ENCODE measurements at places on chromosomes 13 and 19. TPM values are rescaled to one million over a fixed set of nuclear protein-coding genes. Genes with fewer than 3 reads are reported as not detected.

Gene IGFL3
- total RNA-seq = not detected

- H3K27me3 ChIP-seq = no peaks in the 10 kb centered on the region
- H3K27ac ChIP-seq = no peak overlapping the region
- H3K4me3 ChIP-seq = no peak overlapping the region
- H3K4me1 ChIP-seq = no peaks in the 10 kb centered on the region
- H3K36me3 ChIP-seq = no peaks in the 10 kb centered on the region
These were observed 1597.7 kb upstream of the PRR20A start for GRCh38 chr13:55543053-55543452.

Gene ELL
- total RNA-seq = 29.0 TPM

DNA sequence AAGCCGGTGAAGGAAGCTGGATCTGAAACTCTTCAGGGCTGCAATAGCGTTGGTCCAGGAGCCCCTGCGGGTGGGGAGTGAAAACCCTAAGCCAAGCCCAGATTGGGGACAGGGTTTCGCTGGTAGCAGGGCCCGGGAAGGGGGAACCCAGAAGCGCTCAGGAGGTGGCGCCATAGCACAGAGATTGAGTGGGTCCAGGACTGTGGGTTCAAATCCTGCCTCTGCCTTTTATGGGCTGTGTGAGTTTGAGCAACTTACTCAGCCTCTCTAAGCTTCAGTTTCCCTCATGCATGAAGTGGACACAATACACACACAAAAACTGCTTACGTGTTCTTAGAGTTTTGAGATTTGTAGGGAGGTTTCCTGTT, 8.3 kb upstream of the SYCN start:
- H3K27ac ChIP-seq = no peak overlapping the region
- H3K4me1 ChIP-seq = no peaks in the 10 kb centered on the region
- H3K4me3 ChIP-seq = no peak overlapping the region
- H3K36me3 ChIP-seq = no peaks in the 10 kb centered on the region
- DNase-seq = no peak

- H3K36me3 ChIP-seq = no peaks in the 10 kb centered on the region
- H3K27me3 ChIP-seq = peaks cover 10% of the 10 kb centered on the region
- DNase-seq = no peak
- no peak overlapping the region for H3K4me3 ChIP-seq
These were observed 39.1 kb downstream of the ERICH6B start for GRCh38 chr13:45576466-45576865.

DNA sequence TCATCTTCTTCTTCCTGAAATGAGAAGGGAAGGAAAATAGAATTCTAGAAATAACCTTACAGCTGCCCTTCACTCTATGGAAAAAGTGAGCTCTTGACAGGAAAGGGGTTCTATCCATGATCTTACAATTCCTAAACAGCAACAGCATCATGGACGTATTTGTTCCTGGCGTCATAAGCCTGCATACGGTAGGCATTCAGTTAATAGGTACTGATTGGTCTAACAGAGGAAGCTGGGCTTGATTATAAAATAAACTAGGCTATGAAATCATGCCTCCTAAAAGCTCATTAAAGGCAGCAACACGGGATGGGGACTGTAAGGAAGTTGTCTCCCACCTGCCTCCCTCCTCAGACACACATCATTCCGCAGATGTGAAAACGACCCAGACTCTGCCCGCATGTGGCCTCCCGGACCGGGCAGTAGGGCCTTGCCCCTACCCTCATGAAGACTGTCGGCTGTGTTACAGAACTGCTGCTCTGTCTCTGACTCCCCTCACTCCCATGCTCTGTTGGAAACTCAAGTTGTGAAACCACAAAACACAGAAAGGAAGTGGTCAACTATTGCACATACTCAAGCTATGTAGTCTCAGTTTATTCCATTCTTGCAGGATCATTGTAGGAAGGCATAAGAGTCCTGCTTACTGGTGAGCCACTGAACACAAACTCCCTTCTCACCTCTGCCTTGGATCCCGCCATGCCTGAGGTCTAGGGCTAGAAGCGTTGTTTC, 129.8 kb downstream of the DLEU7 start:
- no peaks in the 10 kb centered on the region for H3K27me3 ChIP-seq
- no peak for DNase-seq
- peaks cover 31% of the 10 kb centered on the region for H3K4me1 ChIP-seq
- no peaks in the 10 kb centered on the region for H3K36me3 ChIP-seq
- peak overlapping the region; percentile 70 for H3K4me3 ChIP-seq

- peaks cover 24% of the 10 kb centered on the region for H3K27me3 ChIP-seq
- DNase-seq = no peak
- H3K4me3 ChIP-seq = no peak overlapping the region
- H3K4me1 ChIP-seq = peaks cover 2% of the 10 kb centered on the region
- no peak overlapping the region for H3K27ac ChIP-seq
These were observed 66.8 kb upstream of the RFC3 start for GRCh38 chr13:33751151-33751550.

GRCh38 chr13:44255771-44256364, 117.8 kb upstream of the SERP2 start:
- no peaks in the 10 kb centered on the region for H3K36me3 ChIP-seq
- peaks cover 19% of the 10 kb centered on the region for H3K4me1 ChIP-seq
- DNase-seq = no peak
- no peak overlapping the region for H3K27ac ChIP-seq
- no peaks in the 10 kb centered on the region for H3K27me3 ChIP-seq
- H3K4me3 ChIP-seq = no peak overlapping the region

Gene ZNF540
- 1.9 TPM for total RNA-seq

DNA sequence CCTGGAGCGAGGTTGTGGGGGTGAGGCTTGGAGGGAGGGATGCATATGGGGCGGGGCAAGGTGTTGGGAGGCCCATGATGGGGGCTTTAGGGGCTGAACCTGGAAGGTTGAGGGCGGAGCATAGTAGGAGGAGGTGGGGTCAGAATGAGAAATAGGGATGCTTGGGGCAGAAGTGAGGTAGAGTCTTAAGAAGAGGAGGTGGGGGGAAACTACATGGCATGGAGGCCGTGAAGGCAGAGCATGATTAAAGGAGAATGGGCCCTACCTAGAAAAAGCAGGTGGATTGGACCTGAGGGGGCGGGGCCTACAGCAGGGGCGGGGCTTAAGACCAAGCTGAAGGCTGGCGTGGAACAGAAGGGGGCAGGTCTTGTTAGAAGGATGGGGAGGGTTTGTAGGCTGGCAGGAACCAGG, 799 bp downstream of the NR1H2 start:
- DNase-seq = no peak
- peak overlapping the region; percentile 78 for H3K27ac ChIP-seq
- peaks cover 14% of the 10 kb centered on the region for H3K4me1 ChIP-seq
- no peaks in the 10 kb centered on the region for H3K27me3 ChIP-seq

Gene ACTMAP
- 8.5 TPM for total RNA-seq

DNA sequence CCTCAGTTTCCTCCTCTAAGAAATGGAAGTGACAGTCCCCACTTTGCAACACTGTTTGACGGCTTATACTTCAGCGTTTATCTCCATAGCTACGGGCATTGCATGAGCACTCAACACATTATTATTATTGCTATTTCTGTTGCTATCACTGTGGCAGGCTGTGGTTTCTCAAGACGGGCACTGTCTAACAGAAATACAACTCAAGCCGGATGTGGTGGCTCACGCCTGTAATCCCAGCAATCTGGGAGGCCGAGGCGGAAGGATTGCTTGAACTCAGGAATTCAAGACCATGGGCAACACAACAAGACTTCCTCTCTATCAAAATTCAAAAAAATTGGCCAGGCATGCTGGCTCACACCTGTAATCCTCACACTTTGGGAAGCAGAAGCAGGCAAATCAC, 4.9 kb upstream of the ZSWIM4 start:
- no peak overlapping the region for H3K4me3 ChIP-seq
- H3K4me1 ChIP-seq = peaks cover 42% of the 10 kb centered on the region
- no peak for DNase-seq

Gene KCTD12
- total RNA-seq = 4.5 TPM

DNA sequence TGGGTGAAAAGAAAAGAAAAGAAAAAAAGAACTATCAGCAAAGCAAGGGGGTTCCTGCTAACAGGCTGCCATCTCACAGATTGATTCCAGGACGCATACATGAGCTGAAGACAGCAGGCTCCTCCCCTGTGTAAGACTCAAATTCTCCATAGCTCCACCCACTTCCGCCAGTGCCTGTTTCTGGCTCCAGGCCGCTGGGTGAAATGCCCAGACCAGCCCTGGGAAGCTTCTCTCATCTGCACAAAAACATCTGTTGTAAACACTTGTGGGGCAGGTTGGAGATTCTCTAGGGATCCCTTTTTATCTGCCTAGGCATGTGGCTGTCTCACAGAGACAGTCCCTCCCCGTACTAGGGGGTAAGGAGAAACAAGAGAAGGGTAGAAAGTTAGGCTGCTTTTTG, 1054.4 kb upstream of the SPRY2 start:
- no peak overlapping the region for H3K27ac ChIP-seq
- H3K4me1 ChIP-seq = no peaks in the 10 kb centered on the region
- H3K27me3 ChIP-seq = no peaks in the 10 kb centered on the region

- H3K4me1 ChIP-seq = no peaks in the 10 kb centered on the region
- DNase-seq = no peak
- H3K36me3 ChIP-seq = no peaks in the 10 kb centered on the region
These were observed 65.3 kb upstream of the RXFP2 start for GRCh38 chr13:31674051-31674450.

Gene CEACAM21
- total RNA-seq = 12.0 TPM

GRCh38 chr19:41616792-41617621, 9.9 kb downstream of the CEACAM4 start:
- peaks cover 25% of the 10 kb centered on the region for H3K27me3 ChIP-seq
- no peak overlapping the region for H3K27ac ChIP-seq
- H3K4me1 ChIP-seq = no peaks in the 10 kb centered on the region

Gene TPTE2
- not detected for total RNA-seq

Gene MBD3L2
- not detected for total RNA-seq

GRCh38 chr13:98781470-98781869, 29.0 kb upstream of the SLC15A1 start:
- DNase-seq = no peak
- H3K27me3 ChIP-seq = peaks cover 9% of the 10 kb centered on the region
- H3K27ac ChIP-seq = no peak overlapping the region
- H3K36me3 ChIP-seq = no peaks in the 10 kb centered on the region
- no peak overlapping the region for H3K4me3 ChIP-seq

- H3K4me1 ChIP-seq = peaks cover 37% of the 10 kb centered on the region
- no peaks in the 10 kb centered on the region for H3K27me3 ChIP-seq
- H3K4me3 ChIP-seq = no peak overlapping the region
- H3K36me3 ChIP-seq = peaks cover 2% of the 10 kb centered on the region
- no peak for DNase-seq
These were observed 3.0 kb downstream of the KCTD12 start for GRCh38 chr13:76883236-76883635.

DNA sequence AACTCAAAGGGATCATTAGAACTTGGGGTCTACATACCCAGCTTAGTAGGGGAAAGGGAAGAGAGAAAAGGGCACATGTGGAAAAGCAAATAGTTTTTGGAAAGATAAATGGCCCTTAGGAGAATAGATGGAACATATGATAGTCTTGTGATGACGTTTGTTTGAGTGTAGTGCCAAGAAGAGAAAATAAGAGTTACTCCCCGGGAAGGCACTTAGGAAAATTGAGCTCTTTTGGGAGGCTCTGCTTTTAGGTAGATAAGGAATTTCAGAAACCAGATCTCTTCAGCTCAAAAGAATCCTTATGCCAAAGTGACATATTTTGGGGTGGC, 44.8 kb upstream of the SERTM1 start:
- H3K4me3 ChIP-seq = no peak overlapping the region
- H3K4me1 ChIP-seq = no peaks in the 10 kb centered on the region
- H3K27me3 ChIP-seq = no peaks in the 10 kb centered on the region
- H3K27ac ChIP-seq = no peak overlapping the region
- DNase-seq = no peak
- H3K36me3 ChIP-seq = no peaks in the 10 kb centered on the region

DNA sequence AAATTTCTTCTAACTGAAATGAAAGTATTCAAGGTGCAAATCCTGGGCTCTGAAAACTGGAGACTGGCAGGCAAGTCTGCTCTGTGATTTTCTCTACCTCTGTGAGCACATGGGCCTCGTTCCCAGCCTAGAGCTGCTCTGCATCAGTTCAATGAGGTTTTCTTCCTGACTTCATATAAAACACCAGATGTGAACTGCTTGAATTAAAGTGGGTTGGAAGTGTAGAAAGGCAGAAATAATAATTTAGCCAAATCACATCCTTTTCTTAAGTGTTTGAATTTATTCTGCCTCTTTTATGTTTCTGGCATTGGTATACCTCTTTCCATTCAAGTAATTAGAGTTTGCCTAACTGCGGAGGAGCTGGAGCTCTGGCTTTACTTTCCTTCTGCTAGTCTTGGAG, 540.8 kb downstream of the OLFM4 start:
- H3K36me3 ChIP-seq = no peaks in the 10 kb centered on the region
- DNase-seq = no peak
- H3K27me3 ChIP-seq = no peaks in the 10 kb centered on the region
- H3K4me1 ChIP-seq = no peaks in the 10 kb centered on the region
- no peak overlapping the region for H3K4me3 ChIP-seq
- H3K27ac ChIP-seq = no peak overlapping the region

DNA sequence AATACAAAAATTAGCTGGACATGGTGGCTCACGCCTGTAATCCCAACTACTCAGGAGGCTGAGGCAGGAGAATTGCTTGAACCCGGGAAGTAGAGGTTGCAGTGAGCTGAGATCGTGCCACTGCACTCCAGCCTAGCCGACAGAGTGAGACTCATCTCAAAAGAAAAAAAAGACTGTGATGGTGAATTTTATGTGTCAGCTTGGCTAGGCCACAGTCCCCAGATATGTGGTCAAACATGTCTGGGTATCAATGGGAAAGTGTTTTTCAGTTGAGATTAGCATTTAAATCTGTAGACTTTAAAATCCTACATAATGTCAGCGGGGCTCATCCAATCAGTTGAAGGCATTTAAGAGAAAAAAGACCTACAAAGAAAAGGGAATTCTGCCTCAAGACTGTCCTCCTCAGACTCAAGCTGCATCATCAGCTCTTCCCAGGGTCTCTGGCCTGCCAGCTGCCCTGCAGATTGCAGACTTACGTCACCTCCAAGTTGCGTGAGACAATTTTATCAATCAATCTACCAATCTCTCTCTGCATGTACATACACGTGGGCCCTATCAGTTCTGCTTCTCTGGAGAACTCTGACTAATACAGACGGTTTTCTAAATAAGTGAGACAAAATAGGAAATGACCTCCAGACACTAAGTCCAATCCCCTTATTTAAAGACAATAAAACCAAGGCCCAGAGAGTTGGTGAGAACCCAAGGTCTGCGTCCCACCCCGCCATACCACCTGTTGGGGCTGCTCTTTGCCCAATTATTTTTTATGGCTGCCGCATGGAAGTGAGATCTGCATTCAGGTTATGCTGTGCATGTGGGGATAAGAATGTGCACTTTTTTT, 99.2 kb downstream of the ABCC4 start:
- H3K36me3 ChIP-seq = peaks cover 25% of the 10 kb centered on the region
- no peaks in the 10 kb centered on the region for H3K4me1 ChIP-seq
- no peaks in the 10 kb centered on the region for H3K27me3 ChIP-seq
- no peak for DNase-seq

Gene ADGRE3
- not detected for total RNA-seq

- H3K4me3 ChIP-seq = no peak overlapping the region
- no peak for DNase-seq
- H3K27ac ChIP-seq = no peak overlapping the region
These were observed 22.5 kb downstream of the ELAVL3 start for GRCh38 chr19:11458236-11458900.
